ENCODE measurements at places on chromosomes 6 and 20.

DNA sequence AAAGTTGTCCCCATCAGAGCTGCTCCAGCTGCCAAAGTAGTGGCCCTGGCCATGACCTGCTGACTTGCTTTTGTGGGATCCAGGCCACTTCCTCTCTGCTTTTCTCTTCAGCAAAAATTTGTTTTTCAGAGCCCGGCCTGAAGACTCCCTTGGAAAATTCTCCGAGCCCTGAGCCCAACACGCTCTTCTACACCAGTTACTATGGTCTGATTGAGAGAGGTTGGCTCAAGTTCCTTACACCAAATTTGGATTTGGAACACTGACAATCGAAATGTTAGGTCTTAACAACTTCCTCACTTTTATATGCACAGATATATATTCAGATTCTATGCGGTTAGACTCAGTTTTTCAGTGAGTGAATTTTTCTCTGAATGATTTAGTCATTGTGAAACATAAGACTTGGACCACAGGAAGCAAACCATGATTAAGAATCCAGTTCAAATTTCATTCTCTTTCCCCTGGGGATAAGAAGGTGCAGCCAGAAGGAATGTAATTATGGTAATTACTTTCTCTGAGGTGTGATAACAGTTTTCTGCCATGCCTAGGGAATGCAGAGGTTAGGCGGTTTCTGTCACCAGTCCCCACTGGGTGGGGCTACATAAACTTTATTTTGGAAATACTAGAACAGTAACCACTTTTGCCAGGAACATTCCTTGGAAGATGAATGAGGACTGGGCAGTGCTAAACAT, 365.2 kb downstream of the SYNE1 start:
- DNase-seq, result no peak

DNA sequence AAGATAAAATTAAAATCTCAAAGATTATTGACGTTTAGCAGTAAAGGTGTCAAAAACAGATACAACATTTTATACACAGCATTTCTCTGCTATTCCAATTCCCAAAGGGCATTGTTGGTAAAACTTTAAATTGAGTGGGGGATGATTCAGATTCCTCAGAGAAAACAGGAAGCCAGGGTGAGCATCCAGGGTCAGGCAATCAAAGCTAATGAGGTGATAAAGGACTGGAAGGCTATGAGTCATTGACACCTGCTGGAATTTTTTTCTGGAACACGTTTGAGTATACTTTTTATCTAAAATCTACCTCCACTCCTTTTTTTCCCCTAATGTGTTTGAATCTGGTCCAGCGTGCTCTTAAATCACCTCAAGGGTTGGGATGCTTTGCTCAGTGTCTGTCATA, 52.2 kb downstream of the FKBP1C start:
- DNase-seq, result no peak

DNA sequence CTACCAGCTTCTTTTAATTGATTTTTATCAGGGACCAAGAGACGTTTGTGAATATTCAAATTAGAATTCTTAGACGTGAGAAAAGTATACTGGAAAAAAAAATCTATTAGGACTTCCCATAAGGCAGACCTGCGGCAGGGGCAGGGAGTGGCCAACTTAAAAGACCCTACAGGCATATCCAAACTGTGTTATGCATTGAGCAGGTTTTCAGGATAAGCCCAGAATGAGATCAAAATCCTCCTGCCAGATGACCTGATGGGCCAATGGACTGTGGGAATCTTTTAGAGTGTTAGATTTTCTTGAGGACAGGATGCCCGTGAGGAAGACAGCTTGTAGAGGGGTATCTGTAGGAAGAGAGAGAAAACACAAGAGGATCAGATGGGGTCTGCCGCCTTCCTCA, 391.5 kb downstream of the CD83 start:
- no peak for DNase-seq

GRCh38 chr20:13236990-13237720, 16.1 kb downstream of the ISM1 start:
- DNase-seq, result no peak

- DNase-seq, result no peak
Observed at GRCh38 chr6:40409716-40410397, 177.3 kb downstream of the LRFN2 start.

GRCh38 chr6:27135087-27135657, 112.3 kb upstream of the PRSS16 start:
- no peak for DNase-seq

- no peak for DNase-seq
Observed at GRCh38 chr6:22673474-22673873, 104.1 kb downstream of the HDGFL1 start.

- no peak for DNase-seq
Observed at GRCh38 chr6:24231438-24231977, 105.5 kb downstream of the NRSN1 start.
